Pericardium fibroblast (primary cell): ENCODE measurements at places on chromosomes 3 and 15. TPM values are rescaled to one million over a fixed set of nuclear protein-coding genes. Genes with fewer than 3 reads are reported as not detected.

Gene RBP2
- total RNA-seq = not detected in 2 replicates

Gene SLC2A2
- total RNA-seq = not detected in 2 replicates

Gene GUCA1C
- not detected in 2 replicates for total RNA-seq

Gene LMCD1
- 166 and 360 TPM in 2 replicates for total RNA-seq

Gene TUBGCP4
- 8.6 and 14.2 TPM in 2 replicates for total RNA-seq

Gene SV2B
- total RNA-seq = not detected in 2 replicates

Gene PRR20G
- not detected in 2 replicates for total RNA-seq

Gene ARGFX
- total RNA-seq = not detected in 2 replicates

Gene IGF2BP2
- total RNA-seq = 69.7 and 79.2 TPM in 2 replicates

Gene NPRL2
- 12.1 and 13.2 TPM in 2 replicates for total RNA-seq

Gene RTP4
- total RNA-seq = 0.35 TPM in 1 of 2 replicates, not detected in the other

Gene CSNK1G1
- total RNA-seq = 11.0 and 11.2 TPM in 2 replicates

Gene STRIT1
- total RNA-seq = not detected in 2 replicates

Gene TNK2
- total RNA-seq = 9.3 and 9.9 TPM in 2 replicates

Gene FGF12
- 0.09 TPM in 1 of 2 replicates, not detected in the other for total RNA-seq

Gene IL17RB
- not detected in 2 replicates for total RNA-seq

Gene C3orf85
- not detected in 2 replicates for total RNA-seq

Gene B3GALNT1
- total RNA-seq = 9.5 and 20.7 TPM in 2 replicates
